Posterior cingulate gyrus (tissue), 11 donors: ENCODE measurements at places on chromosomes 1 and 21.
A peak's percentile ranks its signal among the peaks of the same experiment; 100 is the strongest.

DNA sequence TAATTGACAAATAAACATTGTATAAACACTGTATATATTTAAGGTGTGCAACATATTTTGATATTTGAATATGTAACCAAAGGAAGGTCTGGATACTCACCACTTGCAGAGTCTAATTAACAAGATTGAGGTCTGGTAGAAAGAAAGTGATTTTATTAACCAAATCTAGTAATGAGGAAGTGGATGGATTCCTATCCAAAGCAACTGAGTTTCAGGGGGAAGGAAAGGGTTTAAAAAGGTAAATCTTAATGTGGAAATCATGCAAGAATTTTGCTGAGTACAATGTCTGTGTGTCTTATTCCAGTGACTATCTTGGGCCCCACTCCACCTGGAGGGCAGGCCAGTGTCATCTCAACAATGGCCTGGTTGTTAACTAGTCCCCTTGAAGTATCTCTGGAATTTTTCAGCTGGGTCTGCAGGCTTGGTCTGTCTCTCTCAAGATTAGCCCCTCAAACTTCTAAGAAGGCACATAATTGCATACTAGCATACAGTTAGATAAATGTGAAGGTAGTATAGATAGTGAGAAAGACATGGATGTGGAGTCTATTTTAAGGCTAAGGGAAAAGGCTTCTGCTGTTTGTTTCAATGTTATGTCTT is 262.7 kb upstream of the RGS18 start:
- DNase-seq, result no peak

GRCh38 chr1:93999840-94000415 is 90.7 kb upstream of the GCLM start:
- DNase-seq, result no peak

DNA sequence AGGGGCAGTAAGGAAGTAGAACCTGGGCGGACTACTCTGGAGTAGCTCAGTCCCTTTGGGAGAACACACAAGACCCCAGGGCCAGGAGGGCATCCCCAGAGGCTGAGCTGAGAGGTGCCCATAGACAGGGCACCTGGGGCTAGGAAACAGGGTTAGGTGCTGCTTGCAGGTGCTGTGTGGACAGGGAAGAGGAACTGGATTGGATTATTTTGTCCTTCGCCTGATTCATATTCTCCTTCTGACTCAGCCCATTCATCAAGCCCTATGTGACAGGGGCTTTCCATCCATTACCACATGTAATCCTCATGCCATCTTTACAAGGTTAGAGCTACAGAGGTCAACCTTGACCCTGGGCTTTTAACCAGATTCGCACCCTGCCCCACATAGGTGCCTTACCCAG is 183.9 kb downstream of the C1orf94 start:
- no peak for DNase-seq

DNA sequence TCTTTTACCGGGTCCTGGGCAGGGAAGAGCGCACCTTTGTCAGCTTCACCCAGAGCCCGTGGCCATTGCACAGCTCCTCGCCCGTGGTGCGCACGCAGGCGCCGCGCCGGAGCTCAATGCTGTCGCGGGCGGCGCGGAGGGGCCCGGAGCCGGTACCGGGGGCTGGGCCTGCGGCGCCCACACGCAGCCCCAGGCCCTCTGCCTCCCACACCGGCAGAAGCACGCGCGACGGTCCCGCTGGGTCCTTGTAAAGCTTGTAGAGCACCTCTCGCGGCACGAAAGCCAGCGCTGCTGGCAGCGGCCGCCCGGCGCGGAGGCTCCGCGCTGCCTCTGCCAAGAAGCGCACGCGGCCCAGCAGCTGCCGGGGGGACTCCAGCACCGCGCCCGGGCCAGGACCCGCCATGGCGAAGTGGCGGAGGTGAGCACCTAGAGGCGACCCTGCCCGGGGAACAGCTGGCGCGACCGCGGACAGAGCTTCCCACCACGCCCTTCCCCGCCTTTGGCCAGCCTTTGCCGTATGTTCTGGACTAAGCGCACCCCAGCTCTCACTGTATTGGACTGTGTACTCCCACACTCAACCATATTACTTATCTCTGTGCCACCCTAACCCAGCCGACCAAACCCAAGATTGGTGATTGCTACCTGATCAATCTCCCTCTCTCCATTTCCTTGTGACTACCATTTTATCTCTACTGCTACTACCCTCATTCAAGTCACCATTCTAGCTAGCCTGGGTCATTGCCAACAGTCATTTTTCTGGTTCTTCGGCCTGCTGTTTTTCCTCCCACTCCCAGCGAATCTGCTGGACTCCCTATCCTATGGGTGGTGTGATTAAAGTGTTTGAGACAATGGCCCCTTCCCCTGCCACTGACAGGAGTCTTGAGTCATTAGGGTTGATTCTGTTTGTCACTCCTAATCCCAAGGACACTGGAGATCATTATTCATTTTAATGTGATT is at the start of gene HECTD3:
Gene HECTD3 (minus strand): TSS at position 470 of the 957 bp plus-strand sequence. CDS start 67 bp downstream, at position 403.
- DNase-seq, result peak; percentile 80

GRCh38 chr1:102942324-102942723 is 166.0 kb downstream of the COL11A1 start:
- DNase-seq, result no peak

DNA sequence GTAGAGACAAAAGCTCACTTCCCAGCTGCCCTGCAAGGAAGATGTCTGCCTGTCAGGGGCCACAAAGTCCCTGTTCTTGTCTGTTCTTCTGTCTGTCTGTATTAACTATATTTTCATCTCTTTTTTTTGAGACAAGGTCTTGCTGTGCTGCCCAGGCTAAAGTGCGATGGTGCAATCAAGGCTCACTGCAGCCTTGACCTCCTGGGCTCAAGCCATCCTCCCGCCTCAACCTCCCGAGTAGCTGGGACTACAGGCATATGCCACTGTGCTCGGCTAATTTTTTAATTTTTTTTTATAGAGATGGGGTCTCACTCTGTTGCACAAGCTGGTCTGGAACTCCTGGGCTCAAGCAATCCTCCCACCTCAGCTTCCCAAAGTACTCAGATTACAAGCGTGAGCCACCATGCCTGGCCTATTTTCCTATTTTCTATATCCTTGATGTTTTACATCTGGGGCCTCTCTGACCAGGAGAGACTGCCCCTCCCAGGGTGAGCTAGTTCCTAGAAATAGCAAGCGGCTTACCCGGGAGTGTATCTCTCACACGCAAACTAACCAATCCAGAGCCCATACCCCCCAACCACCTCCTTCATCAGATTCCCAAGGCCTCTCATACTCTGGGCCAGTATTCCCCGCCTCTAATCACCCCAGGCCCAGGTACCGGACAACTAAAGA is 5.4 kb upstream of the KLHDC7A start:
- DNase-seq, result no peak

- DNase-seq, result no peak
Measured at GRCh38 chr1:78792756-78793155, 143.1 kb downstream of the IFI44 start.

DNA sequence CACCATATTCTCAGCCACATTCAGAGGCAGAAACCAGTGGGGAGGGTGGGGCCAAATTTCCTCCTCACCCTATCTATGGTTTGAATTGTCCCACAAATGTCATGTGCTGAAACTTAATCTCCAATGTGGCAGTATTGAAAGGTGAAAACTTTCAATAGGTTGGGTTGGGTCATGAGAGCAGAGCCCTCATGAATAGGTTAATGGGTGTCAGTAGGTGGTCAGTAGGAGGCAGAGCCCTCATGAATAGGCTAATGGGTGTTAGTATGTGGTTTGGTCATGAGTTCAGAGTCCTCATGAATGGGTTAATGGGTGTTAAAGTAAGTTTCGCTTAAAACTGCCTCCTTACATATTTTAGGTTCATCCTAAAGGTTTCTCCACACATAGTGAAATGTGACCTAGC is 170.0 kb downstream of the FCRL5 start:
- no peak for DNase-seq

DNA sequence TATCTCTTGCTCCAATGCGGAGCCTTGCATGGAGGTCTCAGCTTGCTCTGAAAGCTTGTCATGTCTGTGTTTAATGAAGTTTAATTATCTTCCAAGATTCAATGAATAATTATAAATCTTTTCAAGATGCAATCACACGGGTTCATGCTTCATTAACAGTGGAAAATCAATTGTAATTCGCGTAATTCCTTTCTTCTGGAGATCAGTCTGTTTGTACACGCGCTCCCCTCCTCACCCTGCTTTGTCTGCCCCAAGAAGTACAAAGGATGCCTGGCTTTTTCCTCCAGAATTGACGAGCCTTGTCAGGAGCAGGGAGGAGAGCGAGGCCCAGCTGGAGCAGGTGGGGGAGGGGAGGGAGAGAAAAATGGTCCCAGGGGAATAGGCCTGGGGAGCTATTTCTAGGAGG is 65.0 kb upstream of the DISP3 start:
- DNase-seq, result no peak

DNA sequence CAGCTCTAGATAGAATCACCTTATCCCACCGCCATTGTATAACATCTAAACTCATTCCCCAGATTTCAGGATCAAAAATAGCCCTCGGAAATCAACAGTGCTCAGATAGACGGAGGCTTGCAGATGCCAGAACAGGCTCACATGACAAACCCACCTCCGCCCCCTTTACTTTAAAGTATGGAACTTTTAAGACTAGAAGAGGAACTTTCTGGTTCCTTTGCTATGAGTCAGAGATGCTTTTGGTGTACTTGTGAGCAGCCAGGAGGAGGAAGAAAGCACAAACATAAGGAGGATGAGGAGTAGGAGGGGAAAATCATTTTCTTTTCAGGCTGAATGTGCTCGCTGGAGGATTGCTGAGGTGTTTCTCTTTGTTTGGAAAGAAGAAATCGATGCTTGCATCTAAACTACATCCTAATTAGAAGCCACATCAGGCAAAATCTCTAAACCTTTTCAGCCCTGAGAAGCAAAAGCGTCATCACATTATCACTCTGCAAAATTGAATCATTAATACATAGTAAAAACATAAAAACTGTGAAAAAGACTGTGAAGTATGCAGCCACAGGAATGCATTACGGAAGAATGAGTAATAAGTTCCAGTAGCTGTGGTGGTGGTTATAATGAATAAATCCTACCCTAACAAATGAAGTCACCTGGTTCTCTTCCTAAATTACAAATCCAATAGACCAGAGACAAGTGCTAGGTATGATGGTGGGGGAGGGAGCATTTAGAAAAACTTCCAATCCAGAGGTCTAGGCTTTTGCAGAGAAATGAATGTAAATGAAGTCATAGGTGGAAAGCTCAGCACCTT is 251.3 kb downstream of the KCNH1 start:
- DNase-seq, result no peak

DNA sequence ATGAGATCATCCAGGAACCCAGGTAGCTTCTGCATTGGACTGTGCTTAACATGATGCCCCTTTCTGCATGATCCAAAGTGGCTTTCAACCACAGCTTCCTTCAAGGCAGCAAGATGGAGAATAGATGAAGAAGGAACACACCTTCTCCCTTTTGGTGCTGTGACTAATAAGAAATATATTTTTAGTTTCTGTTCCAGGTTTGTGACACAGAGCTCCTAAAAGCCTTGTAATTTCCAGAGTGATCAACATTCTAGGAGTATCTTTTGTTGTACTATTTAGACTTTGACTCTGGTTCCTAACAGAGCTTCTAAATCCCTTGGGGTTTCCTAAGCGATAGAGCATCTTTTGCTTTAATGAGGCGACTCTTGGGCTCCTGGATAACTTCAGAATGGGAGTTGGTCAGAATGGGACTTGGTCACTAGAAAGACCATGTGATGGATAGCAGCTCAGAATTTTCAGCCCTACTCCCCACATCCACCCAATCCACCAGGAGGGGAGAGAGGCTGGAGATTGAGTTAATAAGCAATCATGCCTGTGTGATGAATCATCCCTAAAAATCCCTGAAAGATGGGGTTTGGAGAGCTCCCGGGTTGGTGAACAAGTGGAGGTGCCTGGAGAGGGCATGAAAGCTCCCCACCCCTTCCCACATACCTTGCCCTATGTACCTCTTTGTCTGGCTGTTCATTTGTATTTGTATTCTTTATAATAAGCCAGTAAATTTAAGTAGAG is 134.8 kb downstream of the FGGY start:
- DNase-seq, result no peak

DNA sequence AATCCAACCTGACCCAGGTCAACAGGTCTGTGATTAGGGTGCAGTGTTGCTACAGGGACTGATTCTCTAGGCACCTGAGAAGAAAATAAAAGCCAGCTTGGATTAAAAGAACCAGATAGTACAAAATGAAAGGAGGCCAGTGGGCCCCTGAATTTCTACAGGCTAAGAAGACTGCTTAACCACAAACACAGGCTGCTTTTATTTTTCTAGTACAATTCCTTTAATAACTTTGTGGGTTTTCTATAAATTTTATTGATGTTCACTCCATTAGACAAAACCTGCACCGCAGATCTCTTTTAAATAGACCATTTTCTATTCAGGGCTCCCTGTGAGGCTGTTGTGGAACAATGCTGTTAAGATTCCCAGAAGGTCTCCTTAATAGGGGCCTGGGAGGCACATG is 9.7 kb upstream of the PRMT2 start:
- DNase-seq, result no peak

DNA sequence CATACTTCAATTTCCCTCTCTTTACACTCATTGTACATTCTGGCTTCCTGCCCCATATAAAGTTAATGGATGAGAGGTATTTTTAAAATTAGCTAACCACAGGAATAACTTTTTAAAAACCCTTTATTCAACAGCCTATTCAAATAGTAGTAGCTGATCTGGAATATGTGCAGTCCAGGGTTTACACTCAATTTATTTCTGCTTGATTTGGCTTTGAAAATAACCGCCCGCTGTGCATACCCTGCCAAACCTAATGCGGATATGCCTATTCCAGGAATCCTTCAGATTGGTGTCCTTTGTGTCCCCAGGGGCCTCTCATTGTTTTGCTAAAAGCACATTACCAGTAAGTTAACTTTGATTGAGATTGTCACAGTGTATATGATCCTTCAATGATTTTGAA is 1686.2 kb downstream of the PLA2G4A start:
- DNase-seq, result no peak

GRCh38 chr1:61141288-61142042 is 59.1 kb downstream of the NFIA start:
- no peak for DNase-seq

DNA sequence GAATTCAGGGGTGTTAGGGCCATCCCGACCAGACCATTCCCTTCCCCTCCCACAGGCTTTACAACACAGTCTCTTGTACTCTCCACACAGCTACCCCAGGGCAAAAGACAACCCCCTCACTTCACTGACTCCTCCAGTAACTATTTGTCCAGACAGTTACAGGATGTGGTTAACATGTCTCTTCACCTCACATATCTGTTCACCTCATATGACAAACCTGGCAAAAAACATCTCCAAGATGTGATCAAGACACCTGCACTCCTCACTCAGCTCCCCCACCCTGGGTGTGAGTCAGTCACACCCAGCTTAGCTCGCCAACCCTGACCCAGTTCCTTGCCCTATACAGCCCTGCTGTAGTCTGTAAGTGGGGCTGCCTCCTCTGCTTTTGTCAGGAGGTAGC is 490.5 kb upstream of the CHRM3 start:
- DNase-seq, result no peak
